ENCODE measurements at places on chromosomes 16 and 17. TPM values are rescaled to one million over a fixed set of nuclear protein-coding genes. Genes with fewer than 3 reads are reported as not detected.
A peak's percentile ranks its signal among the peaks of the same experiment; 100 is the strongest.

PLEKHM1 gene
- 30.4 TPM for total RNA-seq

DNA sequence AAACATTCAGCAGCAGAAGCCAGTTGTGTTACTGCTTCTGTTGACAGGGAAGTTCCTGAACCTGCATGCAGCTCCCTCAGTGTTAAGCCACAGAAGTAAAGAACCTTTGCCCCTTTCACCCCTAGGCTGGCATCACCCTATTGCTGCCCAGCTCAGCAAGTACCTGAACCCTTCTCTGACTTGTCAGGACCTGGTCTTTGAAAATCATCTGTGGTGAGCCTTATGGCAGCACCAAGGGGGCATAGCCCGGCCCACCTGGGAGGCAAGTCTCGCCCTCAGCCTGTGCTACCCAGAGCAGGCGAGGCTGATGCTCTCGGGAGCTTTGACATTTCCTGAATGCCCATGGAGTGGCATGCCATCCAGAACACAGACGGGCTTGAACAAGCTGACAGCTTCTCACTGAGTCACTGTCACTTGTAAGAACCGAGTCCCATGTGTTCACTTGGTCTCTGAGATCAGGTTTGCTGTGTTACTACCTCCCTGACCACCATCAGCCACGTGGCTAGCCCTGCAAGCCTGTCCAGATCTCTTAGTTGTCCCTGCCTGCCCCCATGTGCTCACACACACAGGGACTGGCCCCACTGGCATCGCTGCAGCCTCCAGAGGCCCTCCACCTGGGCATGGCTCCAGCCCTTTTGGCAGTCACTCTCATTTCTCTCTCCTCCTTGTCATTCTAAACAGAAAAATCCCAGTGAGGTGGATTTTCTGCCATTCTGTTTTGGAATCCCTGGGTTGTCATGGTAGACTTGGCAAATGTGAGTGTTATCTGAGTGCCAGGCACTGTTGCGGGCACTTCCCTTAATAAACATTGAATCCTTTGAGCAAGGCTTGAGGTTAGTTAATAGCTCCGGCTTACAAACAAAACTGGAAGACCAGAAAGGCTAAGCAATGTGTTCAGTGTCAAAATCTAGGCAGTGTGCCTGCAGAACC is 2.9 kb upstream of the CARMIL2 start:
- H3K27ac ChIP-seq, result no peak overlapping the region
- peaks cover 1% of the 10 kb centered on the region for H3K36me3 ChIP-seq
- no peak for DNase-seq
- no peak overlapping the region for H3K4me3 ChIP-seq

GRCh38 chr17:75475851-75476250 is 19.4 kb downstream of the TMEM94 start:
- peaks cover 17% of the 10 kb centered on the region for H3K4me1 ChIP-seq
- H3K27ac ChIP-seq, result no peak overlapping the region
- H3K27me3 ChIP-seq, result no peaks in the 10 kb centered on the region
- no peak overlapping the region for H3K4me3 ChIP-seq
- DNase-seq, result no peak

GRCh38 chr17:37714897-37715296 is 30.0 kb downstream of the HNF1B start:
- H3K4me3 ChIP-seq, result no peak overlapping the region
- peak overlapping the region; percentile 31 for H3K27ac ChIP-seq
- H3K4me1 ChIP-seq, result peaks cover 44% of the 10 kb centered on the region
- peaks cover 2% of the 10 kb centered on the region for H3K36me3 ChIP-seq

- H3K27me3 ChIP-seq, result no peaks in the 10 kb centered on the region
- H3K36me3 ChIP-seq, result peaks cover 8% of the 10 kb centered on the region
- H3K27ac ChIP-seq, result no peak overlapping the region
- H3K4me1 ChIP-seq, result peaks cover 3% of the 10 kb centered on the region
These were observed 14.0 kb downstream of the NR1D1 start for GRCh38 chr17:40086150-40087044.

DNA sequence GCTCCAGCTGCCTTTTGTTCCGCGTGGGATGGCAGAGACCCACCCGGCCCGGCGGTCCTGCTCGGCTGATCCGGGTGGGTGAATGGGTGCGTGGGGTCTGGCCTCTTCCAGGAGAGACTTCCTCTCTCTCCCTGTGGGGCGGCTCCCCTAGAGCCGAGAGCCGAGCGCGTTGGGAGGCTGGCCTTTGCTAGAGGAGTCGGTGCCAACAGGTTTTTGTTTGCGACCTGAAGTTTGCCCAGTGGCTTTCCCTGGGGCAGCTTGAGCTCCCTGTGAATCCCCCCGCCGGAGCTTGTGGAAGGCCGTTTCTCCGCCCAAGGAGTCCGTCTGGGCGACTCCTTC is 970 bp downstream of the EPN2 start:
- H3K27me3 ChIP-seq, result no peaks in the 10 kb centered on the region
- no peaks in the 10 kb centered on the region for H3K36me3 ChIP-seq
- peaks cover 12% of the 10 kb centered on the region for H3K4me1 ChIP-seq
- peak overlapping the region; percentile 91 for H3K4me3 ChIP-seq
- peak; percentile 42 for DNase-seq

GRCh38 chr17:11644265-11645212 is 46.3 kb downstream of the DNAH9 start:
- peak; percentile 42 for DNase-seq
- H3K4me3 ChIP-seq, result no peak overlapping the region
- no peaks in the 10 kb centered on the region for H3K27me3 ChIP-seq
- H3K4me1 ChIP-seq, result no peaks in the 10 kb centered on the region
- no peak overlapping the region for H3K27ac ChIP-seq
